Hippocampal formation (tissue), 2 donors: ENCODE measurements at places on chromosomes 2 and 18.

- no peak for DNase-seq
Measured at GRCh38 chr18:49321271-49321670, 139.2 kb downstream of the DYM start.

- DNase-seq = peak; percentile 32
Measured at GRCh38 chr18:6423289-6423688, 8.6 kb upstream of the L3MBTL4 start.

- no peak for DNase-seq
Measured at GRCh38 chr18:58222432-58223125, 178.6 kb downstream of the NEDD4L start.

GRCh38 chr2:49569176-49569575 is 414.9 kb upstream of the FSHR start:
- no peak for DNase-seq

DNA sequence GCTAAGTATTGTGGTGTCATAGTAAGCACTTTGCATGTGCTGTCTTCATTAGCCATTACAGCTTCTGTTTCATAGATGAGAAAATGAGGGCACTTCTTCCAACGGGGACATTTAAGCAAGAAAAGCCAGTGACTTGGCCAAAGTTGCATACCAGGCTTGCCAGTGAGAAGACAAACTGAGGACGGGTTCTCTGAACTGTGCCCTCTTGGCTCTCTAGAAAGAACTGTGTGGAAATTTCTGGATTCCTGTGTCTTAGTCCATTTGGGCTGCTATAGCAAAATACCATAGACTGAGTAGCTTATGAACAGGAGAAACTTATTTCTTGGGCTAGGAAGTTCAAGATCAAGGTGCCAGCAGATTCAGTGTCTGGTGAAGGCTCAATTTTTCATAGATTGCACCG is 13.3 kb downstream of the CTIF start:
- no peak for DNase-seq

- no peak for DNase-seq
Measured at GRCh38 chr2:67346718-67347407, 50.3 kb upstream of the ETAA1 start.

GRCh38 chr18:10805587-10806118 is 279.8 kb downstream of the NAPG start:
- DNase-seq = no peak

DNA sequence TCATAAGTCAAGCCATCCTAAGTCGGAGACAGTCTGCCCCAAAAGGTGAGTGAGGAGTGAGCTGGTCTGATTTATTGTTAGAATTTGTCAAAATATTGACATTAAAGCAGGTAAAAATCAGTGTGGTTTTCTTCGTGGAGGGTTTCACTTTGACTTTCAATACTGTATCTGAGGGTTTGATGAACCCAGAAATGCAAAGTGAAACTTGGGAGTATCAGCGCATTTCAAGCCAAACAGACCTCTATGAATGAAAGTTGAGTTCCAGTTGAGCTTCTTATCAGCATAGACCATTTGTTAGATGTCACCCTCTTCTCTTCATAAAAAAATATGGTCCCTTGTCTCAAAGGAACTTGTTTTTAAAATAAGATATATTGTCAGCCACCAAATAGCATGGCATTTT is 21.7 kb upstream of the CXCR4 start:
- DNase-seq = no peak

GRCh38 chr2:235640926-235641723 is 147.3 kb downstream of the AGAP1 start:
- no peak for DNase-seq

DNA sequence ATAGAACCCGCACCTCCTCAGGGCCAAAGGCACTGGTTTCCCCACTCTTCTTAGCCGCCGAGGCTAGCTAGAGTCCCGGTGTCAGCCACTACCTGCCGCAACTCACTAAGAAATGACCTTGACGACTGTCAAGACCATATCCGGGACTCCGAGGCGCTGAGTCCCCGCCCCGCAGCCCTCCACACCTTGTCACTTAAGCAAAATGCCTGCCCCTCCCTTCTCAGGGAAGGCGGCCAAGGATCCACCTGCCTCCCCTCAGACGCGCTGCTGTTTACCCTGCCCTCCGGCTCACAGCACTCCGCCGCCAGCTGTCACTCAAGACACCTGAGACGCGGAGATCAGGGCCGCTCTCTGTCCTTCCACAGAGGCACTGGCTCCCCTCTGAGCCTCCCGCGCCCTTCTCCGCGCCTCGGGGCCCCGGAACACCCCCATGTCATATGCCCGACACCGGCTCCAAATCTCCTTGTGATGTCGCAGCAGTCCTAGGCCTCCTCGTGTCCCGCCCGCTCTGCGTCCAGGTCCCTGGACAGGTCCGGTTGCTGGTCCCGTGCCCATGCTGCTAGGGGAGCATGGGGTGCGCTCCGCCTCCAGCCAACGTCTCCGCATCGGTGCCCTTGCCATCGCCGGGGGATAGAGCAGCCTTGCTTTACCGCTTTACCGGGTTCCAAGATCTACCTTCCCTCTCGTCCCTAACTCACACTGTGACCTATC is 32.5 kb upstream of the REG3G start:
- no peak for DNase-seq

DNA sequence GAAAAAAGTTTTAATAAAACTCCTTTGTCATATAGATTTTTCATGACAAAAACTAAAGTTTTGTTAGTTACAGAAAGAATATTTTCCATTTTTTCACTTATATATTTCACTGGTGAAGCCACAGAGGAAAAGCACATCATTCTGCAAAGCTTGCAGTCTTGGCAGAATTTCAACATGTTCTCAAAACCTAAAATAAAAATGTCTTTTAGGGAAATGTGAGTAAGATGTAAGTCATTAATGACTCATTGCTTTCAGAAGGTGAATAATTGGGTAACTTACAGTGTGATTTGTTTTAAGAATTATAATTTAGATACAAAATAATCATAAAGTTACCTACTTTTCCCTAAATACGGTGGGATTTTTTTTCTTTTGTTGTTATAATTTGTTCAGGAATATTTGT is 43.4 kb upstream of the TNFRSF11A start:
- DNase-seq = no peak

DNA sequence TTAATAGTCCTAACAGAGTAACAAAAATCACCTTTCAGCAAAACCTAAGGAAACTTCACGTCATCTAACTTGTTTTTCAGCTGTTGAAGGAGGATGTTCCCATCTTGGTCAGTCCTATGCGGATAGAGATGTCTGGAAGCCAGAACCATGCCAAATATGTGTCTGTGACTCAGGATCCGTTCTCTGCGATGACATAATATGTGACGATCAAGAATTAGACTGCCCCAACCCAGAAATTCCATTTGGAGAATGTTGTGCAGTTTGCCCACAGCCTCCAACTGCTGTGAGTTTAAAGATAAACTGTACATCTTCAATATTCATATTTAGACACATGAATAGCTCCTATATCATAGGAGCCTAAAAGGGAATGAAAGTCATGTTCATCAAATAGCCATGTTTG is 10.5 kb downstream of the COL3A1 start:
- DNase-seq = no peak

- no peak for DNase-seq
Measured at GRCh38 chr2:69453475-69454129, 16.4 kb upstream of the NFU1 start.

DNA sequence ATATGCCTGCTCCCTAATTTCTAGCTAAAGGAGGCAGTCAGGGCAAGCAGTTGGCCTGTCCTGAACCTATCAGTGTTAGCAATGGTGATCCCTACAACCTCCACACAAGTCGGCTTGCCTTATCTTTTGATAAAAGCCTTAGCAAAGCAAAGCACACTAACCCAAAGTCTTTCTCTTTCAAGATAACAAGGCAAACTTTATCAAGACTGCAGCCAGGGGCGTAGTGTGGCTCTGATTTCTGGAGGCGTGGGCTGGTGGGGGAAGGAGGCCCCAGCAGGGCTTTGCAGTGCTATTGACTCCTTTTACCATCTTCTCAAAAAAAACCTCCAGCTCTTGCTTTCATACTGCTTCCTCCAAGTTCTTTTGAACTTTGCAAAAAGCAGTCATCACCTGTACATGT is 40.2 kb upstream of the LAMA1 start:
- no peak for DNase-seq

- DNase-seq = no peak
Measured at GRCh38 chr2:147806846-147807245, 38.0 kb upstream of the ACVR2A start.

DNA sequence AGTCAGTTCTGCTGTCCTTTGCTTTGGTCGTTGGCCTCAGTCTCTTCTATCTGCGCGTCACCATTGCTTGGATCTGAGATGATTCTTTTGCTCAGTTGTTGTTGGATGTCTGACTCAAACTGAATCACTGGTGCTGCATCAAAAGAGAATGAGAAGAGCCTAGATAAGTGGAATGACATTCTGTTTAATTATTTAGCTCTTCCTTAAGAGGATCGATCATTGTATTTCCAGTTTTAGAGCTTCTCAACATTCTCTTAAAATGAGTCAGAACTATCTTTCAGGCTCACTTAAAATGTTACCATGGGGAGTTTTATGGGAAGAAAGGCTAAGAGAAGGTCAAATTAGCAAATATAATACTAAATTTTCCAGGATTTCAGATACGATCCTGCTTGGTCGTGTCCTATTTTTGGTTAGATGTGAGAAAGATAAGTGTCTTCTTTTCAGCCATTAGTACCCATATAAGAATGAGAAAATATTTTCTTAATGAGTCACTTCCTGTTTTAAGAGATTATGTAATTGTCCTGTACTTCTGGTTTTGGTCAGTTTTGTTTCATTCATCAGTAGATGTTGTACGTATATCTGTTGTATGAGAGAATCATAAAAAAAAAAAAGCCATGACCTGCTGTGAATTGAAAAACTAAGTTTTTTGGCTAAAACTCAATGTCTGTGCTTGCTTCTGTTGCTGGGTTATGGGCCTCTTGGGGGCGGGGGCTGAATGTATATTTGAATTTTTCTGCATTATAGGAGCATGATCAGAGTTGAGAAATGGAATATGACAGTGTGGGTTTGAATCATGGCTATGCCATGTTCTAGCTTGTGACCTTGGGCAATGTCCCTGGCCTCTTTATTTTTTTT is 31.6 kb upstream of the CASP10 start:
- DNase-seq = no peak

DNA sequence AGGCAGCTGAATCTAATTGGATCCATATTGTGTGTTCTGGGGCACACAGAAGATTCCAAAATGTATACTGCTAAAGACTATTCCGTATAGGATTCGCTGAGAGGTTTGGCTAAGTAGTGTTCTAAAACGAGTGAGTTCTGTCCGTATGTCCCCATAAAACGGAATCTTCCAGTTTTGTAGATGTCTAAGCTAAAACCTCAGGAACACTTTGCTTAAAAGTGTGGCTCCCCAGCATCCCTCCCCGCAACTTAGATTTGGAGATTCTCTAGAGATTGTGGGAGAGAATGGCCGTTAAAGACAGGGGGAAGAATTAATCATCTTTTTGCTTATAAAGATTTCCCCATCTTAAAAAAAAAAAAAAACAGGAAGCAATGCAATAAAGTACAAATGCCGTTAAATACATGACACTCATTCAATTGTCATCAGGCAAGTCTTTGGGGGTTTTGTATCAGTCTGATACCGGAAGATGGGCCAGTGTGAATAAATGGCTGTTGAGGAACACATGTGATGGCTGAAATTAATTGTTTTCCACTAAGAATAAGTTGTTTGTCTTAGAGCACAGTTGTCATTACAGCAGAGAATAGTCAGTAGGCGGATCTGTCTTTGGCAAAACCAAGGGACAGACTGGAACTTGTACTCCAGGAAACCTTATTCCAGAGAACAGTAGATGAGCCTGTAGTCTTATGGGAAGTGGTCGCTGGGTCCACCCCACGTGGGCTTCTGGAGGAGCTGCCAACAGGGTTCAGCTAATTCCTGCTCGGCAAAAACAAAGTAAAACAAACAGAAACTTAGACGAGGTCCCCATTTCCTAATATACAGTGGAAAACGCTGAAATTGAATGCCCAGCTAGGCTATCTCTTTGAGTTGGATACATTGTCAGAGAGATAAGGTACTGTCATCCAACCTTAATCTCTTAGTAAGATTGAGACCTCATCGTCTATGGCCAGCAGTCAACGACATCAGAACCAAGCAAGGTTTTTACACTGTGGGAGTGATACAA is 1.7 kb downstream of the EMILIN2 start:
- no peak for DNase-seq

DNA sequence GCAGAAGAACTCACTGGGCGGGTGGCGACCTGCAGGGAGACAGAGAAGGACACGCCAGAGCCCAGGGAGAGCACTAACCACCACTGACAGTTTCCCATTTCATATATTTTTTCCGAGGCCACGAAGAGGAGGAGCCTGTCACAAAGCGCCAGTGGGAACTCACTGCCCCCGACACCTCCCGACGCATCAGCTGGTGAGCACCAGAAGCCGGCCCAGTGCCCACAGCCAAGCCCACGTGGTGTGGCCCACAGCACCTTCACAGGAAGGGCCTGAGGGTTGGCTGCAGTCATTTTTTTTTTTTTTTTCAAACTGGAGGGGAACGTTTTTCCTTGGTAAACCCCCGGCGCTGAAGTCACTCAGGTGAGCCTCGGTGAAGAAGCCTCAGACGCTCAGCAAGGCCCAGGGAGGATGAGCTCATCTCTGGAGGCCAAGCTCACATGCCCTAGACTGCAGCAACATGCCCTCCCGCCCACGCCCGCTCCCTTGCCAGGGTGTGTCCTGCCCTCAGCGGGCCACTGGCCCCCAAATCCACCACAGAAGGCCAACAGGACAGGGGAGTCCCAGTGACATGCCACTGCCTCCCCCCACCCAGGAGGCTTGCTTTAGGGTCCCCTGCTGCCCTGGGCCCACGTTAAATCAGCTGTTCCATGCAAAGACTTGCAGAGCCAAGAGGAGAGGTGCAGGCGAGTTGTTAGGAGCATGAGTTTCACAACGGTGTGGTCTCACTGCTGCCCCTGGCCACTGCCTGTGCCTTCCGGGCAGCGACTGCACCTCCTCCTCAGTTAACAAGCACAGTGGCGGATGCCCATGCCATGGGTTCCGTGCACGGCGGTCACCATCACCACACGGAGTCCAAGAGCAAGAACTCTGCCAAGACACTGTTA is 68.1 kb downstream of the PARD6G start:
- no peak for DNase-seq

- no peak for DNase-seq
Measured at GRCh38 chr2:36951574-36951973, 14.8 kb downstream of the STRN start.

- DNase-seq = no peak
Measured at GRCh38 chr2:49973436-49973835, 819.1 kb upstream of the FSHR start.

GRCh38 chr2:227921648-227922047 is 50.2 kb downstream of the DAW1 start:
- no peak for DNase-seq
